ENCODE measurements at places on chromosomes 3 and 15.

DNA sequence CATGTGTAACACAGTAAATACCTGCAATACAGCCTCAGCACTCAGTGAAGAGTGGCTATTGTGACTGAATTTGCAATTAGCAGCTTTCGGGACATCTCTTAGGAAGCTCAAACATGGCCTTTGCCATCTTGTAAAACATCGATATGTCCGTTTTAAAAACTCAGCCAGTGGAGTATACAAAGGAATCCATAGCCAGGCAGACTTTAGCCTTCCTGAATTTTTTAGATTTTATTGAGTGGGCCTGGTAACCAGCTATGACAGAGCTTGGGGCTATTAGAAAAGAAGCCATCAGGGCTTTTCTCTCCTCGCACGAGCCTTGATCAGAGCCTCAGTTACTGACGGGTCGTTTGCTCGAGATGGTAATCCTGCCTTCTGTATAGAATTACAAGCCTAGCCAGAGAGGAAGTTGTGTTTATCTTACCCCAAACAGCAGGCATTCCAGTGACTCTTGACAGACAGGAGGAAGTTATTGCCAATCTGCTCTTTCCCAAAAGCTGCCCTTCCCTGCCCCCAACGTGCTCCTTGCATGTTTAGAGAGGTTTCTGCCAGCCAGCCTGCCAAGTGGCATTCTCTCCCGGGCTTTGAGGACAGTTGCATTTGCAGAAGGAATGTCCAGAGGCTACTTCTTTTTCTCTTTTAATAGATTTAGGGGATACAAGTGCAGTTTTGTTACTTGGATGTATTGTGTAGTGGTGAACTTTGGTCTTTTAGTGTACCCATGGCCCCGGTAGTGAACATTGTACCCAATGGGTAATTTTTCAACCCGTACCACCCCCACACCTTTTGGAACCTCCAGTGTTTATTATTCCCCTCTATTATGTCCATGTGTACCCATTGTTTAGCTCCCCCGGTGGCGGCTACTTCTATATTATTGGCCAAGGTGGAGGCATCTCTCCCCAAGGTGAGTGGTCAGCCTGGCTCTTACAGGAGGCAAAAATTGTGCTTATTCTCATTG is 40.6 kb downstream of the ITPR1 start:
- DNase-seq: peak; percentile 86

- DNase-seq: no peak
Observed at GRCh38 chr3:122992676-122993075, 34.9 kb downstream of the SEMA5B start.

- DNase-seq: no peak
Observed at GRCh38 chr3:116432795-116433194, 12.5 kb downstream of the LSAMP start.

DNA sequence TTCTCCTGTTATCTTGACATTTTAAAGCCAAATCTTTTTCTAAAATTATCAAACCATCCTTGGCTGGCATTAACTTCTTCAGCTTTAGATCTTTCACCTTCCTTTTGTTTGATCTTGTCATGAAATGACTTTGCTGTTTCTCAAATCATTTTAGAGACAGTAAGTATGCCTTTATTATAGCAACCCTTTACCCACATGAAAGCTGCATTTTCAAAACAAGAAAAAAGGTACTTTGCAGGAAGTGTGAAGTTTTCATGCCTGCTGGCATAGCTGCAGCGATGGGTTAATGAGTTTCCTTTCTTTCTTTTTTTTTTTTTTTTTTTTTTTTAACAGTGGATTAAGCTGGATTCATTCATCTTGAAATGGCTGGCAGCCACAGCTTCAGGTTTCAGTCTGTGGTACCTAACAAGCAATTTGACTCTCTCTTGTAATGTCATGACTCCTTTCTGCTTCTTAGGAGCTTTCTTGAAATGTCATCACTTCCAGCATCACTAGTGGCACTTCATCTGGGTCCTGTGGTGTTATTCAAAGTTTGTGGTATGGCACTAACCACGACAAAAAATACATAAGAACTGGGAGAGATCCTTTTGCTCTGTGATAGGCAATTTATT is 18.8 kb downstream of the SLC25A26 start:
- DNase-seq: no peak

GRCh38 chr3:47932421-47932820 is 83.8 kb downstream of the MAP4 start:
- no peak for DNase-seq

- DNase-seq: no peak
Observed at GRCh38 chr3:17749281-17749680, 6.8 kb upstream of the TBC1D5 start.

DNA sequence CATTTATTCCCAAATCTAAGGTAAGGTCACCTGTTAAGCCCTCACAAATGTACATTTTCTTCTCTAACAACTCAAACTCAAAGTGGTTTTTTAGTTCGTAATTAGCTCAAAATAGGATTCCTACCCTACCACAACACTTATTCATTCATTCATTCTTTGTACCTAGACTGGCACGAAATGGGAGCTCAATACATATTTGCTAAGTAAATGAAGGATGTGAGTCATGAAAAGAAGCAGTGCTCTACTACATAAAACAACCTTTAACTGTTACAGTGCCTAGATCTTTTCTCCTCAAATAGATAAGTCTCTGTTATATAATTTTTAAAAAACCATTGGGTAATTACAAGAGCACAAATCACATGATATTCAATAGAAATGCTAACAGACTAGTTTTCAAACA is 13.1 kb downstream of the RSL24D1 start:
- DNase-seq: no peak

GRCh38 chr3:186013312-186013711 is 75.5 kb upstream of the TRA2B start:
- DNase-seq: no peak

- no peak for DNase-seq
Observed at GRCh38 chr3:177306252-177306651, 109.0 kb upstream of the TBL1XR1 start.

- DNase-seq: no peak
Observed at GRCh38 chr15:75763137-75763611, 50.5 kb upstream of the CSPG4 start.

DNA sequence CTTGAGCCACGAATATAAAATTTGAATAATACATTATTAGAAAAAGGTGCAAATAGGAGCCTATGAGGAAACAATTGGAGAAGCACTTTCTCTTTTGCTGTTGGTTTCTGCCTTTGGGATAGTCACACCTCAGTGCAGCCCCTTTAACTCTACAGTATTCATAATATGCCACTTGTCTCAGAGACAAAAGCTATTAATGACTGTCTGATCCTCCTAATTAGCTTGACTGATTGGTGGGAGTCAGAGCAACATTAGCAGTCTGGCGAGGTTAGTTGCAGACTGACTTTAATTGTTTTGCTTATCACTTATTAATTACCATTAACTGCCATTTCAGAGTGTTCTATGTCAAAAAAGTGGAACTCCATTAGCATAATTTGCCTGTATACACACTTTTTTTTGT is 225.0 kb upstream of the ARHGEF26 start:
- DNase-seq: no peak

DNA sequence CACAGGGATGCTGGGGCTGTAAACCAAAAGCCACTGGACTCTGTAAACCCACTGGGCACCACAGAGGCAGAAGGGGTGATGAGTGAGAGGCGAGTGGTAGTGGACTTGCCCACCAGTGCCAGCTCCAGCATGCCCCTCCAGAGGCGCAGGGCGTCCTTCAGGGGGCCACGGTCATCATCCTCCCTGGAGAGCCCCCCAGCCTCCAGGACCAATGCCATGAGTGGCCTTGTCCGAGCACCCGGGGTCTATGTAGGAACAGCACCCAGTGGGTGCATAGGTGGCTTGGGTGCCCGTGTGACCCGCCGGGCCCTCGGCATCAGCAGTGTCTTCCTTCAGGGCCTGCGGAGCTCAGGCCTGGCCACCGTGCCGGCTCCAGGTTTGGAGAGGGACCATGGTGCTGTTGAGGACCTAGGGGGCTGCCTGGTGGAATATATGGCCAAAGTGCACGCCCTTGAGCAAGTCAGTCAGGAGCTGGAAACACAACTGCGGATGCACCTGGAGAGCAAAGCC is at the start of gene BFSP2:
BFSP2 (plus strand) TSS at position 51 of the 510 bp plus-strand sequence; CDS start at position 79, 28 bp downstream.
- DNase-seq: no peak

- DNase-seq: no peak
Observed at GRCh38 chr3:116444819-116445310, 422 bp downstream of the LSAMP start.

DNA sequence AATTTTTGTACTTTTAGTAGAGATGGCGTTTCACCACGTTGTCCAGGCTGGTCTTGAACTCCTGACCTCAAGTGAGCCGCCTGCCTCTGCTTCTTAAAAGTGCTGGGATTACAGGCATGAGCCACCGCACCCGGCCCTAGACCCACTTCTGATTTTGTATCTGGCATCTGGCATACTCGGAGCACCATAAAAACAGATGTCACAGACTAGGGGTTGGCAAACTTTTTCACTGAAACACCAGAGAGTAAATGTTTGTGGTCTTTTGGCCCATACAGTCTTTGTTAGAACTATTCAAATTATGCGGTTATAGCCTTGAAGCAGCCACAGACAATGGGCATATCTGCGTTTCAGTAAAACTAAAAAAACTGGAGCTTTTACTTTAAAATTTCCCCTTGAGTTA is 110.7 kb downstream of the TJP1 start:
- DNase-seq: no peak

DNA sequence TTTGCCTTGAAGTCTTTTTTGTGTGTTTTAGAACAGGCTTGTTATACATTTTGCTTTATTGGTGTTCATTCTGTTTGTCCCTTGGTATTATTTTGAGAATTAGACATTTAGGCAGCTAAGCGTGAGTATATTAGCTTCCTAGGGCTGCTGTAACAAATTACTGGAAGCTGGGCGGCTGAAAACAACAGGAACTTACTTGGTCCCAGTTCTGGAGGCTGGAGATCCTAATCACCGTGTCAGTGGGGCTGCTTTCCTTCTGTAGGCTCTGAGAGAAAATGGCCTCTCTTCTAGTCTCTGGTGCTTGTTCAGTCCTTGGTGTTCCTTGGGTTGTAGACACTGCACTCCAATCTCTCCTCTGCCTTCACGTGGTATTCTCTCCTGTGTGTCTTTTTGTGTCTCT is 142.3 kb downstream of the KLHL25 start:
- DNase-seq: no peak

DNA sequence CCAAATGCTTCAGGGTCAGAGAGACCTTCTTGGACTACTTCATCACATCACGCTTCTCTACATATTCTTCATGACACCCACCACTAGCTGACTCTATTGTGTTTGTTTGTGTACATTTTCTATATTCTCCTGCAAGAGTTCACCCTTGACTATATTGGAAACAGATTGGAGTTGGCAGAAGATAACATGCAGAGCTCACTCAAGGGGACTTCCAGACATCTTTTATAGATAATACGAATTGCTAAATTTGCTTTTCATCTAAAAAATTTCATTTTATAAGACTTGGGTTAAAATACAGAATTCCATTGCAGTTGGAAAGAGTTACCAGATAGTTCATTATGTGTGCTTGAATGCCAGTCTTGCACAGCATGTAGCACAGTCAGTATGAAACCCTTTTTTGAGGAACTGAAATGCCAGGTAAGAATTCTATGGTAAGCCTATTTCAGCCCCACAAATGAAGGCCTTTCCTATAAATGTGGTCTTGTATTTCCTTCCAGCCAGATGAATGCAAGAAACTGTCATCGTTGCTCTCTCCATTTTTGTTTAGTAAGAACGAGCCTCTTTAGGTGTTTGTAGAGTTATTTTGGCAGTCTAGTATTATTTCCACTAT is 177.6 kb downstream of the GHSR start:
- DNase-seq: no peak

DNA sequence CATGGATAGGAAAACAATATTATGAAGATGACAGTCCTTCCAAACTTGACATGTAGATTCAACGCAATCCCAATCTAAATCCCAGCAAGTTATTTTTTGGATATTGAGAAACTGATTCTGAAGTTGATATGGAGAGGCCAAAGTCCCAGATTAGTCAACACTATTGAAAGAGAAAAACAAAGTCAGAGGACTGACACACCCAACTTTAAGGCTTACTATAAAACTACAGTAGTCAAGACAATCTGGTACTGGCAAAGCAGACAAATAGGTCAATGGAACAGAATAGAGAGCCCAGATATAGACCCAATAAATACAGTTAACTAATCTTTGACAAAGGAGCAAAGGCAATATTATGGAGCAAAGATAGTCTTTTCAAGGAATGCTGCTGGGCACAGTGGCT is 119.2 kb upstream of the ASB14 start:
- DNase-seq: no peak

GRCh38 chr15:68483165-68483564 is 51.2 kb upstream of the ITGA11 start:
- no peak for DNase-seq

DNA sequence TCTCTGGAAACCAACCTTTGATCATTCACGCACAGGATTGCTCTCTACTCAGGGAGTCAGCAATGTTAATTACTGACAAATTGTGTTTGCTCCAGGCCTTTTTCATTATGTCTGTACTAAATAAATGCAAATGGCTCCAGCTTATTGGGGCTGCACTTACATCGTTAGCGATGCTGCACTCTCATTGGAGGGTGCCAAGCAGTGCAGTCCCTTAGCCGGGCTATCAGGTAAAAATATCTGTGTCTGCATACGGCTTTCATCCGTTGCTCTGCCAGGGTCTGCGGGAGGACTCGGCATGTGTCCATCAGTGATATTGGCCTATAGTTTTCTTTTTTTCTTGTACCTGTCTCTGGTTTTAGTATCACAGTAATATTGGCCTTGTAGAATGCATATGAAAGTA is 471.5 kb upstream of the CADM2 start:
- DNase-seq: no peak

- DNase-seq: no peak
Observed at GRCh38 chr3:194019398-194020165, 116.4 kb upstream of the HES1 start.

- DNase-seq: no peak
Observed at GRCh38 chr15:77535845-77536244, 96.9 kb downstream of the LINGO1 start.

GRCh38 chr3:128497305-128498126 is 4.5 kb upstream of the GATA2 start:
- peak; percentile 49 for DNase-seq

Measured in CMK (cell line).